ENCODE measurements at places on chromosomes 11 and 22. TPM values are rescaled to one million over a fixed set of nuclear protein-coding genes. Genes with fewer than 3 reads are reported as not detected.

Gene YPEL1
- polyA plus RNA-seq, result 168 TPM

Gene CTTN
- 136 TPM for polyA plus RNA-seq

Gene DEFB131B
- not detected for polyA plus RNA-seq

Gene CHADL
- polyA plus RNA-seq, result 9.1 TPM

Gene PNPLA3
- polyA plus RNA-seq, result 0.53 TPM

Gene SLC22A6
- polyA plus RNA-seq, result not detected

Gene TECTA
- 2.5 TPM for polyA plus RNA-seq

Gene KRTAP5-7
- 1.7 TPM for polyA plus RNA-seq

Gene PIM3
- polyA plus RNA-seq, result 50.8 TPM

Gene CD3G
- polyA plus RNA-seq, result 0.88 TPM

Gene SCN2B
- 0.70 TPM for polyA plus RNA-seq

Gene SLC22A9
- polyA plus RNA-seq, result not detected

Gene NCF4
- 7.1 TPM for polyA plus RNA-seq

Gene SLC29A2
- 1.2 TPM for polyA plus RNA-seq

Gene MS4A15
- polyA plus RNA-seq, result 0.82 TPM

Gene DAGLA
- 5.1 TPM for polyA plus RNA-seq

Gene ROBO4
- 7.0 TPM for polyA plus RNA-seq

Gene PRR33
- polyA plus RNA-seq, result not detected

Gene PLEKHA7
- 33.0 TPM for polyA plus RNA-seq

Gene FRMD8
- polyA plus RNA-seq, result 31.4 TPM

Gene SCYL1
- polyA plus RNA-seq, result 127 TPM

Gene C11orf65
- polyA plus RNA-seq, result 69.7 TPM

Gene APOL6
- 3.6 TPM for polyA plus RNA-seq

Gene UBQLNL
- 42.8 TPM for polyA plus RNA-seq

Gene SCUBE1
- 11.0 TPM for polyA plus RNA-seq

Gene MMP27
- not detected for polyA plus RNA-seq

Gene SAA1
- 6.2 TPM for polyA plus RNA-seq

Gene ATXN10
- 204 TPM for polyA plus RNA-seq

Gene SLC22A8
- not detected for polyA plus RNA-seq

Gene PLAAT2
- polyA plus RNA-seq, result 0.66 TPM

Gene CELSR1
- 5.6 TPM for polyA plus RNA-seq

Gene ABCG4
- 11.2 TPM for polyA plus RNA-seq

Gene NUMA1
- 186 TPM for polyA plus RNA-seq

Gene SLCO2B1
- 18.2 TPM for polyA plus RNA-seq

Gene FBLN1
- 154 TPM for polyA plus RNA-seq

Gene OR8H2
- not detected for polyA plus RNA-seq

Gene CRYBA4
- polyA plus RNA-seq, result 2.6 TPM

Gene WNT7B
- 0.65 TPM for polyA plus RNA-seq

Gene TSPAN32
- 1.5 TPM for polyA plus RNA-seq

Gene C22orf15
- 8.8 TPM for polyA plus RNA-seq

Gene MUC5AC
- 0.32 TPM for polyA plus RNA-seq

Gene KCNK4
- polyA plus RNA-seq, result not detected

Gene NPAS4
- 0.09 TPM for polyA plus RNA-seq

Gene GSTT4
- 22.8 TPM for polyA plus RNA-seq

Gene PARVG
- 7.2 TPM for polyA plus RNA-seq

Gene IGF2
- polyA plus RNA-seq, result 52.3 TPM

Gene CLTCL1
- polyA plus RNA-seq, result 107 TPM

Gene KIRREL3
- 1.0 TPM for polyA plus RNA-seq

Gene TYR
- 0.24 TPM for polyA plus RNA-seq

Gene FGF3
- not detected for polyA plus RNA-seq

Gene P2RX6
- 5.2 TPM for polyA plus RNA-seq

Gene PTPRCAP
- 5.6 TPM for polyA plus RNA-seq

Gene TEX54
- polyA plus RNA-seq, result 40.7 TPM

Gene OR8D1
- polyA plus RNA-seq, result not detected

Gene PLEKHB1
- 54.9 TPM for polyA plus RNA-seq

Data from testis (tissue), 5 donors.